ENCODE measurements at places on chromosomes 6 and 20. TPM values are rescaled to one million over a fixed set of nuclear protein-coding genes. Genes with fewer than 3 reads are reported as not detected.

Gene NOL4L
- 11.4 TPM for total RNA-seq

Gene SRXN1
- 51.8 TPM for total RNA-seq

Gene NKX2-4
- total RNA-seq, result 21.4 TPM

Gene MOXD1
- 37.3 TPM for total RNA-seq

Gene DACT2
- total RNA-seq, result not detected

Gene CRISP1
- total RNA-seq, result not detected

Gene PLCB4
- 4.0 TPM for total RNA-seq

Gene KIAA1755
- 0.44 TPM for total RNA-seq

Gene CYP24A1
- not detected for total RNA-seq

Gene PGC
- total RNA-seq, result not detected

Gene CD93
- total RNA-seq, result not detected

Gene MCM3
- 220 TPM for total RNA-seq

Gene SLC35D3
- not detected for total RNA-seq

Gene GSTA2
- not detected for total RNA-seq

Gene C6orf58
- not detected for total RNA-seq

Gene CLPSL1
- total RNA-seq, result not detected

Gene PAK5
- not detected for total RNA-seq

Gene AAR2
- total RNA-seq, result 27.7 TPM

Gene RBM24
- total RNA-seq, result 30.3 TPM

Gene BNIP5
- total RNA-seq, result not detected

Gene CST5
- total RNA-seq, result not detected

Gene RWDD2A
- 0.60 TPM for total RNA-seq

Gene DUSP15
- 3.4 TPM for total RNA-seq

Gene TMEM14A
- 91.0 TPM for total RNA-seq

Gene RANBP9
- 24.0 TPM for total RNA-seq

Gene OLIG3
- not detected for total RNA-seq

Gene ABCC10
- 10.9 TPM for total RNA-seq

Gene MYO6
- 6.4 TPM for total RNA-seq

Gene APOBEC2
- total RNA-seq, result not detected

Gene SYNDIG1
- total RNA-seq, result not detected

Gene BPIFA1
- not detected for total RNA-seq

Gene SIRPB1
- total RNA-seq, result not detected

Gene SPINT3
- total RNA-seq, result not detected

Gene THBD
- 4.7 TPM for total RNA-seq

Gene GPSM3
- total RNA-seq, result 16.2 TPM

Data from SJSA1 (cell line).